Suprapubic skin (tissue), 4 donors: ENCODE measurements at places on chromosomes 12 and 14.
A peak's percentile ranks its signal among the peaks of the same experiment; 100 is the strongest.

- no peak for DNase-seq
- H3K4me1 ChIP-seq, result no peaks in the 10 kb centered on the region
- no peaks in the 10 kb centered on the region for H3K36me3 ChIP-seq
- H3K27me3 ChIP-seq, result no peaks in the 10 kb centered on the region
- H3K27ac ChIP-seq, result no peak overlapping the region
These were observed 39.8 kb upstream of the NRXN3 start for GRCh38 chr14:78130356-78130755.

- H3K36me3 ChIP-seq, result no peaks in the 10 kb centered on the region
- H3K4me1 ChIP-seq, result peaks cover 43% of the 10 kb centered on the region
- H3K27ac ChIP-seq, result peak overlapping the region; percentile 91
- no peaks in the 10 kb centered on the region for H3K27me3 ChIP-seq
- DNase-seq, result no peak
These were observed 857 bp downstream of the ETNK1 start for GRCh38 chr12:22625762-22626294.

GRCh38 chr14:33375786-33376185 is 437.1 kb downstream of the NPAS3 start:
- H3K4me3 ChIP-seq, result no peak overlapping the region
- H3K36me3 ChIP-seq, result no peaks in the 10 kb centered on the region
- DNase-seq, result no peak
- no peaks in the 10 kb centered on the region for H3K4me1 ChIP-seq
- H3K27ac ChIP-seq, result no peak overlapping the region
- no peaks in the 10 kb centered on the region for H3K27me3 ChIP-seq

- DNase-seq, result no peak
- H3K4me3 ChIP-seq, result no peak overlapping the region
- peak overlapping the region; percentile 83 for H3K27ac ChIP-seq
- no peaks in the 10 kb centered on the region for H3K27me3 ChIP-seq
- H3K4me1 ChIP-seq, result peaks cover 70% of the 10 kb centered on the region
These were observed 208.1 kb downstream of the ZFP36L1 start for GRCh38 chr14:68584786-68585185.

GRCh38 chr14:93878212-93878611 is 48.9 kb upstream of the FAM181A start:
- no peak overlapping the region for H3K4me3 ChIP-seq
- H3K27ac ChIP-seq, result no peak overlapping the region
- peaks cover 17% of the 10 kb centered on the region for H3K4me1 ChIP-seq

DNA sequence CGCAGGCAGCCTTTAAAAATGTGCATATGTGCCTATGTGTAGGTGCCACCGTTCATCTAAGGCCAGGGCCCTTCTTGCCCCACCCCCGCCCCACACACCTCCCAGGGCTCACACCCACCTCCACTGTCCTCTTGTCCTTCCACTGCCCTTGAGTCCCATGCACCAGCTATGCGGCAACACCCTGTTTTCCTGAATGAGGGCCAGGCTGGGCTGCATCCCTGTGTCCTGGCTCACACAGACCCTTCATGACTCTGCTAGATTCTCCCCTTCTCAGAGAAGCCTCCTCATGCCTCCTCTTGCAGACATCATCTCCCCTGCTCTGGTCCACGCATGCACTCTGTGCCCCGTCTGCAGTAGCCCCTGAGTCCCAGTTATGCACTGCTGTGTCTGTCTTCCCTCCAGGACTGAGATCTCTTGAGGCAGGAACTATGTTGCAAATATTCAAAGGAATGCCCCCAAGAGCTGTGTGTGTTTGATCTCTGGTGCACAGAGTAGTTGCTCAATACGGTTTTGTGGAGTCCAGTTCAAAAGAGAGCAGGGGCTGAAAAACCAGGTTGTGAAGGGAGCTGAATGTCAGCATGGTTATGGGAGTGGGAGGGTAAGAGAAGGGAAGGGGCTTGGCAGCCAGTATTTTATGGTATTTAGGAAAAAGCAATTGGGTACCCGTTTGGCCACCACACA is 47.3 kb upstream of the ESRRB start:
- no peak overlapping the region for H3K4me3 ChIP-seq
- H3K4me1 ChIP-seq, result peaks cover 3% of the 10 kb centered on the region
- no peaks in the 10 kb centered on the region for H3K36me3 ChIP-seq
- DNase-seq, result no peak
- H3K27me3 ChIP-seq, result peaks cover 40% of the 10 kb centered on the region

DNA sequence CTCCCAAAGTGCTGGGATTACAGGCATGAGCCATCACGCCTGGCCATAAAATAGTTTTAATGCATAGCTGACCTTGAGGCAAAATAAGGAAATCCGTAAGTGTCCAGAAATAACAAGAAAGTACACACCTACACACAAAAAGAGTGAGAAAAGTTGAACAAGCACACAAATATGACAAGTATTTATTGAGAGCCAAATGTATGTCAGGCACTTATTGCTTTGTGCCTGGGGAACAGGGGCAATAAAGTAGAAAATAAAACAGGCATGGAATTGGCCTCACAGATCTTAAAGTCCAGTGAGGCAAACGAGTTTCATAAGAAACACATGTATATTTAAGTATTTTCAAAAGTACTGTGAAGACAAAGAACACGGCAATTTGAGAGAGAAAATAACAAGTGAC is 103.7 kb downstream of the ERGIC2 start:
- no peak overlapping the region for H3K4me3 ChIP-seq
- no peaks in the 10 kb centered on the region for H3K36me3 ChIP-seq
- H3K27me3 ChIP-seq, result no peaks in the 10 kb centered on the region
- DNase-seq, result no peak
- H3K27ac ChIP-seq, result no peak overlapping the region

DNA sequence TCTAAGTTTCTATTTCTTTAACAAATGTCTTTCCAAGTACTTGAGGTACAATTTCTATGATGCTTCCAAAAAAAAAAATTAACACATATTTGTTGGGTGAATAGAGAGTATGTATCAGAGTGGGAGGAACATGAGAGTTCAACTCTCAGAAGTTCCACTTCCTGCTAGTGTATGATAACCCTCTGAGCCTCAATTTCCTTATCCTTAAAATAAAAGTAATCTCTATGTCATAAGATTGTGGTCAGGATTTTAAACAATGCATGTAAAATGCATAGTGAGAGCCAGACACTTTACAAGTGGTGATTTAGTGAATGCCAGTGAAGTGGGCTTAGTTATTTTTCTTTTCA is 270.3 kb upstream of the AMIGO2 start:
- no peaks in the 10 kb centered on the region for H3K4me1 ChIP-seq
- H3K4me3 ChIP-seq, result no peak overlapping the region
- no peaks in the 10 kb centered on the region for H3K36me3 ChIP-seq

- H3K27ac ChIP-seq, result no peak overlapping the region
- H3K4me3 ChIP-seq, result no peak overlapping the region
- H3K36me3 ChIP-seq, result peaks cover 81% of the 10 kb centered on the region
- H3K4me1 ChIP-seq, result no peaks in the 10 kb centered on the region
- H3K27me3 ChIP-seq, result no peaks in the 10 kb centered on the region
These were observed 36.6 kb downstream of the SFSWAP start for GRCh38 chr12:131747276-131748177.

DNA sequence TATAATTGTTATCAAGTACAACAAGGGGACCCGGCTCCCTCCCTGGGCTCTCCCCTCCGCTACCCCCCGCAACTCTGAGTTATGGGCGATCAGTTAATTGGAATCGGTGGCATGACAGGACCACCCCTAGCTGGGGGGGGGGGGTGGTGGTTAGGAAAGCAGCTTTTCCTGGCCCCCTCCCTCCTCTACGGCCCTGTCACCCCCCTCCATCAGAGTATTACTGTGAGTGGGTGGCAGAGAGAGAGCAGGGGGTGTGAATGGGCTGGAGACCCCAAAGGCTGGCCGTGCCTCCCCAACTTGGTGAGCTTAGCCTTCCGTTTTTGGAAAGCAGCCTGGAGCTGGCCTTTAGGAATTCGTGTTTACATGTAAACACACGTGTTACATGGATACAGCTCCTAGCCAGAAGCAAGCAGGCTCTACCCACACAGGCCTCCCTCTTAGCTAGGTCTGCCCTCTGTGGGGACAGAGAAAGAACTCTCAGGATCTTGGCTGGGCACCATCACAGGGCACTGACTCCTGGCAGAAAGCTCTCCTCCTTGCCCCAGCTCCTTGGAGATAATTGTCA is 1.1 kb upstream of the HOXC4 start:
- DNase-seq, result no peak
- H3K27ac ChIP-seq, result peak overlapping the region; percentile 12
- H3K4me1 ChIP-seq, result peaks cover 28% of the 10 kb centered on the region
- H3K27me3 ChIP-seq, result peaks cover 12% of the 10 kb centered on the region

- peaks cover 16% of the 10 kb centered on the region for H3K27me3 ChIP-seq
- H3K4me3 ChIP-seq, result no peak overlapping the region
- no peak overlapping the region for H3K27ac ChIP-seq
These were observed 187.2 kb downstream of the TTC8 start for GRCh38 chr14:89011355-89012281.

GRCh38 chr14:101732118-101732517 is 29.4 kb upstream of the PPP2R5C start:
- DNase-seq, result peak; percentile 40
- H3K27me3 ChIP-seq, result no peaks in the 10 kb centered on the region
- H3K36me3 ChIP-seq, result no peaks in the 10 kb centered on the region
- peaks cover 21% of the 10 kb centered on the region for H3K4me1 ChIP-seq
- peak overlapping the region; percentile 90 for H3K27ac ChIP-seq

DNA sequence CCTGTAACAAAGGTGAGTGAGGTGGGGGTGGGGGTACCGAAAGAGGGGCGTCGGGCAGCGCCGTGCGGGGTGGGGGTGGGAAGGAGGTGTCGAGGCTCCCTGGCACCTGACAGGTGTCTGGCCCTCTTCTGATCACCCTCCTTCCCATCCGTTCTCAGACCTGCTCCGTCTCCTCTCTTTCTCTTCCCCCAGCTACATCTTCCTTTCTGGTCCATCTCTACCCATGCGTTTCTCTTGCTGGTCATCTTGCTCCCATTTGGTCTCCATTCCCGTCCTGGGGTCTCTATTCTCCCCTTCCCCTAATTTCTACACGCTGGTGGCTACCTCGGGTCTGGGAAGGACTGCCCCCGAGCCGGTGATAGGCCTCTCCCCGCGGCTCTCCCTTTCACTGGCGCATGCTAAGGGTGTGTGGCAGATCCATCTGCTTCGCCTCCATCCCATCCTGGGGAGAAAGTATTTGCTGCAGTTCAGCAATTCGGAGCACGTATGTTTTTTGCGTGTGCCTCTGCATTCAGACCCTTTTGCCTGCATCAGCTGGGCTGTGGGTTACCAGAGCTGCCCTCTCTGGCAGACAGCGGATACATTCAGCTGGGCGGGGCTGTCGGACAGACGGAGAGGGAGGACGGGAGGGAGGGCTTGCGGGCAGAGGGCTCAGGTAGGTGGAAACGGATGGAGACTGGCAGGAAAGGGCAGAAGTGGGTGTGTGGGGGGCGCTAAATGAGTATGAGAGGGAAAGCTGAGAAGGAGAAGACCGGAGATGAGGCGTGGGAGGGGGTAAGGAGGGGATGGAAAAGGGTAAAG is 730 bp downstream of the CLSTN3 start:
- peaks cover 5% of the 10 kb centered on the region for H3K36me3 ChIP-seq
- H3K27me3 ChIP-seq, result no peaks in the 10 kb centered on the region
- peak overlapping the region; percentile 19 for H3K27ac ChIP-seq
- DNase-seq, result no peak
- H3K4me1 ChIP-seq, result peaks cover 30% of the 10 kb centered on the region
- H3K4me3 ChIP-seq, result peak overlapping the region; percentile 62

DNA sequence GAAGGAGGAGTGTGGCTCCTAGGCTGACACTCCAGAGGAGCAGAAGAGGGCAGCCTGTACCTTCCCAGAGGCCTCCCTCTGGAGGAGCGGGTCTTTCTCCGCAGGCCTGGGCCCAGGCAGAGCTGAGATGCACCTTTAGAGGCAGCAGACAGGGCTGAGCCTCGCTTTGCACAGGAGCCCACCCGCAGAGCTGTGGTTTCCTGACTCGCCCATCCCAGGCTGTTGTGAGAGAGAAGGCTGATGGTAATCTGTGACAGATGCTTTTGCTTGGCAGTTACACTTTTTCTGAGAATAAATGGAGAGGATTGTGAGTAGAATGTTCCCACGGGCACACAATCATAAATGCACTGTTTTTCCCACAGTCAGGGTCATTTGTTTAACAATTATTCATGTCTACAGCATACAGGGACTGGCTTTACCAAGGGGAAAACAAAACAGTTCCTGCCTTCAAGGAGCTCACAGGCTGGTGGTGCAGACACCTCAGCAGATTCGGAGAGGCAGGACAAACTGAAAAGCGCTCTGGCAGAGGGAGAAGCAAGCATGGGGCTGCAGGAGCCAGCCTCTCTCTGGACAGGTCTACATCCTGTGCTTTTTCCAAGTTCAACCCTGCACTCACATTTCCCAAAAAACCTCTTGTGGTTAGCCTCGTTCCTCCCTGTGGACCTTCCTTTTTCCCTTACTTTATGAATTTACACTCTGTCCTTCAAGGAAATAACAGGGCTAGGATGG is 13.9 kb downstream of the EVL start:
- no peak overlapping the region for H3K4me3 ChIP-seq
- peaks cover 40% of the 10 kb centered on the region for H3K4me1 ChIP-seq
- H3K27ac ChIP-seq, result peak overlapping the region; percentile 20
- H3K27me3 ChIP-seq, result no peaks in the 10 kb centered on the region
- DNase-seq, result no peak
- no peaks in the 10 kb centered on the region for H3K36me3 ChIP-seq

GRCh38 chr14:65414961-65415589 is 2.5 kb downstream of the FUT8 start:
- H3K27ac ChIP-seq, result no peak overlapping the region
- no peaks in the 10 kb centered on the region for H3K36me3 ChIP-seq
- no peaks in the 10 kb centered on the region for H3K27me3 ChIP-seq
- DNase-seq, result no peak

- no peak for DNase-seq
- no peak overlapping the region for H3K4me3 ChIP-seq
- H3K27me3 ChIP-seq, result peaks cover 27% of the 10 kb centered on the region
- peaks cover 5% of the 10 kb centered on the region for H3K4me1 ChIP-seq
These were observed 15.1 kb upstream of the CISTR start for GRCh38 chr12:53766881-53767280.

DNA sequence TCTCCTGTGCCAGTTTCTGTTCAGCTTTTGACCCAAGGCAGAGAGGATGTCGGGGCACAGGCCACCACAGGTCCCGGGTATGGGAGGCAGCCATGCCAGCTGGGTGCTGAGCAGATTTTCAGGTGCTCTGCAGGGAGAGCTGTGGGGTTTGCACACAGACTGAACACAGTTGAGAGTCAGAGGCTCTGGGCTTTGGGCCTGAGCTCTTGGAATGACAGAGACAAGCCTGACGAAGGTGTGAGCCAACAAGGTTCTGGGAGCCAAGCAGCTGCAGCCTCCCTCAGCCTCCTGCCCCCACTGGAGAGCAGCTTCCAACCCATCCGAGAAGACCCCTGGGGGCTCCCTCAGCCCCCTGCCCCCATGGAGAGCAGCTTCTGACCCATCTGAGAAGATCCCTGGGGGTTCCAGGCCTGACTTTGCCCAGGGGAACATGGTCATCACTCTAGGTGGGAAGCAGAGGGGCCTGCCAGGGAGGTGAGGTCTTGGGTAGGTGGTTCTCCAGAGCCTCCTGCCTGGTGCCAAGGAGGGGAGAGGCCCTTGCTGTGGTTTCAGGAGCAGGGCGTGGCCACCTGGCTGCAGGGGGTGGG is 13.8 kb downstream of the FBRSL1 start:
- DNase-seq, result no peak
- H3K4me3 ChIP-seq, result no peak overlapping the region
